ENCODE measurements at places on chromosomes 6 and 20. TPM values are rescaled to one million over a fixed set of nuclear protein-coding genes. Genes with fewer than 3 reads are reported as not detected.

DNA sequence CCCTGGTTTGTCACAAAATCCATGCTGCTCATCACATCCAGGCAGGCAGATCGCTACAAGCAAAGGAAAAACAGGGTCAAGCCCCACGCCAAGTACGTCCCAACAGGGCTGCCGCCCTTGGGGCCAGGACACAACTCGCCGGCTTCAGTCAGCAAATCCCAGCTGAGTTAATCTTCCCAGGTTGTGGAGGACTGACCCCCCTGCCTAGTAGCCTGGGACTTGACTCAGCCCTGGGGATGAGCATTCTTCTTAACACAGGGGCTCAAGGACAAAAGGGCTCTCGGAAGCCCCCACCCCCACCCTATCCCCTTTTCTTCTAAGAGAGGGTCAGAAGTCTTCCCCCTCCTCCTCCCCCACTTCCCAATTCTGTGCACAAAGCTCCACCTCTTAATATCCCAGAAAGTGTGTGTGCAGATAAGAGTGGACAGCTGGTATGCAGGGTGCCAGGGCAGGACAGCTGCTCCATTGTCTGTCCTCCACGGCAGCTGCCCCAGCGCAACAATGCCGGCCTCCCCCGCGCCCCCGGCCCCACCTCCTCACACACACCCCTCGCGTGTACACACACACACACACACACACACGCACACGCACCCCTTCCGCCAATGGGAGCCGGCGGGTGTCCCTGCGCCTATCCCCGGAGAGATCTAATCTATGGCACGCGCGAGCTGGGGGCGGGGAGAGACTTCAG lies 4.5 kb downstream of the DLL1 start:
- no peak for DNase-seq

DNA sequence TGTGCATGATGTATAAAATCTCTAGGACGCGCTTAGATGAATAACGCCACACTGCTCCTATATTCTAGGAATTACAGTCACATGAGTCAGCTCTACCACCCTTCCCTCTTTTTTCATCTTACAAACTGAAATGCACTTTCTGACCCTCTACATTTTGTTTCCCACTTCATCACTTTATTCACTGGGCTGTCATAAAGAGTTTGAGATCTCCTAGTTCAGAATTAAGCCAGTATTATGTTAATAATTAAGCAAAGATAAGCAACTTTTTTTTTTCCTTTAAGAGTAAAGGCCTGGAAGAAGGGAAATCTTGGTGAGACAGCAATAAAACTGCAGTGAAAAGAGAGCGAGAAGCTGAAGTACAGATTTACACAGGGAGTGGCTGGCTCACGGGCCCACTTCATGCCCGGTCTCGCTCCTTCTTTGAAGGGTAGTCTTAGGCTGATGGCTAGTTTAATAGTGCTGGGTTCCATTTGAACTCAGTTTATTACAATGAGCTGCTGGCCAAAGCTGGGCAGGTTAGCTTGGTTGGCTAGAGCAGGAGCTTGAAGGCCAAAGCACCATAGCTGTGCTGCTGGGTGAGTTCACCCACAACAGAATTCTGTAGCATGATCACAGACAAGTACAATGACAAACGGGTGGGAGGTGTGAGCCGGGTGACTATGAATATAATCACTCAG lies 110.6 kb downstream of the MAP7 start:
- DNase-seq: no peak

GRCh38 chr6:130296854-130297253 lies 69.0 kb upstream of the TMEM200A start:
- DNase-seq: no peak

DNA sequence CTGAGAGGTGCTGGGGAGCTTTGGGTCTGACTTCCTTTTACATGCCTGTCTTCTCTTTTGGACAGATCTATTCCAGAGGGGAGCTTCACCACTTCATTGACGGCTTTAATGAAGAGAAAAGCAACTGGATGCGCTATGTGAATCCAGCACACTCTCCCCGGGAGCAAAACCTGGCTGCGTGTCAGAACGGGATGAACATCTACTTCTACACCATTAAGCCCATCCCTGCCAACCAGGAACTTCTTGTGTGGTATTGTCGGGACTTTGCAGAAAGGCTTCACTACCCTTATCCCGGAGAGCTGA lies 13.1 kb downstream of the PRDM1 start:
- DNase-seq: no peak

DNA sequence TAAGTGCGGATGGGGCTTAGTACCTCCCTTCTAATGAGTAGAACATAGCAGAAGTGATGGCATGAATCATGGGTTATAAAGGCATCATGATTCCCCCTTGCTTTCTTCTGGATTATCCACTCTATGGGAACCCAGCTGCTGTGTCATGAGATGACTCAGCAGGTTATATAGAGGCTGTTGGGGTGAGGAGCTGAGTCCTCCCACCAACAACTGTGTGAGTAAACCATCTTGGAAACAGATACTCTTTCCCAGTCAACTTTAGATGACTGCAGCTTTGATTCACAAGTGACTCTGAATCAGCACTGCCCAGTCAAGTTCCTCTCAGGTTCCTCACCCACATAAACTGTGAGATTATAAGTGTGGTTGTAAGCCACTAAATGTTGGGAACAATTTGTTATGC lies 46.3 kb downstream of the FAM83B start:
- DNase-seq: no peak

The MTFR2 gene
- not detected for polyA plus RNA-seq

The GSTA2 gene
- not detected for polyA plus RNA-seq

The MYB gene
- 0.16 TPM for polyA plus RNA-seq

Data from naive B cell (primary cell).